Tibial nerve (tissue), 4 donors: ENCODE measurements at places on chromosomes 11 and 22. TPM values are rescaled to one million over a fixed set of nuclear protein-coding genes. Genes with fewer than 3 reads are reported as not detected.

DNA sequence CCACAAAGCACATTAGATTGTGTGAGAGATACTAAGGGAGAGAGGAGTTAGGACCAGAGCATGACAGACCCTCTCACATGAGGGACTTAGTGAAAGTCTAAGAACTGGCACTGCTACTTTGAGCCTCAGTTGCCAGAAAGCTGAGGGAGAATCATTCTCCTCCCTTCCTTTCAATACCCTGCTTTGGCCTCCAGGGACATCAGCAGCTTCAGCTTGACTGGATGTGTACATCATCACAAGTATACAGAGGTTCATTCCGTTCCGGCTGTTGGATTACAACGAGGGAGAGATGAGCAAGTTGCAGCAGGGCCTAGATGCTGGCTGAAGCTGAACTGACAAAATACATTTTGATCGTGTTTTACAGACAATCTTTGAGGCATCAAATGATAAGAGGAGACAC, 15.7 kb upstream of the ANO5 start:
- H3K36me3 ChIP-seq, result no peaks in the 10 kb centered on the region
- no peak overlapping the region for H3K27ac ChIP-seq
- no peaks in the 10 kb centered on the region for H3K4me1 ChIP-seq
- DNase-seq, result no peak

The KIF18A gene
- total RNA-seq, result not detected

The MUC6 gene
- not detected for total RNA-seq

The CELSR1 gene
- total RNA-seq, result 3.3 TPM
